ENCODE measurements at places on chromosomes 7 and 10. TPM values are rescaled to one million over a fixed set of nuclear protein-coding genes. Genes with fewer than 3 reads are reported as not detected.

FKBP6 gene
- polyA plus RNA-seq, result not detected

KAZALD1 gene
- polyA plus RNA-seq, result 15.3 TPM

SH2D4B gene
- polyA plus RNA-seq, result not detected

NEUROG3 gene
- polyA plus RNA-seq, result not detected

TRIP6 gene
- 76.2 TPM for polyA plus RNA-seq

TCAF2 gene
- polyA plus RNA-seq, result 1.9 TPM

FAM180A gene
- polyA plus RNA-seq, result 15.6 TPM

AKAP9 gene
- polyA plus RNA-seq, result 16.6 TPM

ZDHHC4 gene
- polyA plus RNA-seq, result 67.7 TPM

AS3MT gene
- 6.1 TPM for polyA plus RNA-seq

PPP2R2D gene
- polyA plus RNA-seq, result 25.4 TPM

TSPAN33 gene
- 0.36 TPM for polyA plus RNA-seq

ANKIB1 gene
- polyA plus RNA-seq, result 38.1 TPM

AMZ1 gene
- 0.26 TPM for polyA plus RNA-seq

ANKRD30A gene
- not detected for polyA plus RNA-seq

CDNF gene
- 3.4 TPM for polyA plus RNA-seq

Measured in fibroblast of lung (primary cell).